ENCODE measurements at places on chromosomes 11 and 22.

- DNase-seq: no peak
These were observed 87.6 kb downstream of the SCN3B start for GRCh38 chr11:123566852-123567251.

- DNase-seq: peak; percentile 47
These were observed 25.7 kb upstream of the HMGXB4 start for GRCh38 chr22:35231585-35232084.

GRCh38 chr22:33747576-33748180 lies 172.6 kb downstream of the LARGE1 start:
- no peak for DNase-seq

GRCh38 chr11:77201991-77202841 lies 74.2 kb downstream of the MYO7A start:
- DNase-seq: no peak

DNA sequence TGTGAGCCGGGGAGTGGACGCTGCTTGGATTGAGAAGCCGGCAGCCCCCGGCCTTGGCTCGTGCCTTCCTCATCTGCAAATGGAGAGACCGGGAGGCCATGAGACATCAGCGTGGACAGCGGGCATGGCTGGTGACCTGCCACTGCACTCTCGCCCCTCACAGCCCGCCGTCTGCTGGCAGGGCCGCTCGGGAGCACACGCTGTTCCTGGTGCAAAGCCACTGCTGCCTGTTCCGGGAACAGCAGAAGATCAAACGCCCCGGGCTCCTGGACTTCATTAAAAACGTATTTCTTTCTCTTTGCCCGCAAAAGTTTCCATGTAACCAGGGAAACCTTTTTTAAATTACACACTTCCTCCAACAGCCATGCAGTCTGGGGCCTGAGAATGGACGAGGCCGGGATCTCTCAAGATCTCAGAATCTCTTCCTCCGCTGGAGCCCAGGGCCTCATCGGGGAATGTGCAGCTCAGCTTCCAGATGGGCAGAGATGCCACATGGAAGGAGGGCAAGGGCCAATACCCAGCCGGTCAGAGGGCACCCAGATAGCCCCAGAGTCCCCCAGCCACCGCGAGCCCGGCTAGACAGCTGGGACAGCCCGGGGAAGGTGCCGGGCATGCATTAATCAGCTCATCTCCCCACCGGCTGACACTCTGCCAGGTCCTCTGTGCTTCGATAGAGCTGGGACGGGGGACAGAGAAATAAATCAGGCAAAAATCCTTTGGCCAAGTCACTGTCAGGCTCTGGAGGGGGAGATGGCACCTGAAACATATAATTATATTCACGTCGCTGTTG lies 62.8 kb upstream of the PRR5 start:
- no peak for DNase-seq

GRCh38 chr11:93591247-93591898 lies 48.2 kb upstream of the SMCO4 start:
- no peak for DNase-seq

GRCh38 chr11:35165423-35166368 lies 26.7 kb downstream of the CD44 start:
- DNase-seq: peak; percentile 76

DNA sequence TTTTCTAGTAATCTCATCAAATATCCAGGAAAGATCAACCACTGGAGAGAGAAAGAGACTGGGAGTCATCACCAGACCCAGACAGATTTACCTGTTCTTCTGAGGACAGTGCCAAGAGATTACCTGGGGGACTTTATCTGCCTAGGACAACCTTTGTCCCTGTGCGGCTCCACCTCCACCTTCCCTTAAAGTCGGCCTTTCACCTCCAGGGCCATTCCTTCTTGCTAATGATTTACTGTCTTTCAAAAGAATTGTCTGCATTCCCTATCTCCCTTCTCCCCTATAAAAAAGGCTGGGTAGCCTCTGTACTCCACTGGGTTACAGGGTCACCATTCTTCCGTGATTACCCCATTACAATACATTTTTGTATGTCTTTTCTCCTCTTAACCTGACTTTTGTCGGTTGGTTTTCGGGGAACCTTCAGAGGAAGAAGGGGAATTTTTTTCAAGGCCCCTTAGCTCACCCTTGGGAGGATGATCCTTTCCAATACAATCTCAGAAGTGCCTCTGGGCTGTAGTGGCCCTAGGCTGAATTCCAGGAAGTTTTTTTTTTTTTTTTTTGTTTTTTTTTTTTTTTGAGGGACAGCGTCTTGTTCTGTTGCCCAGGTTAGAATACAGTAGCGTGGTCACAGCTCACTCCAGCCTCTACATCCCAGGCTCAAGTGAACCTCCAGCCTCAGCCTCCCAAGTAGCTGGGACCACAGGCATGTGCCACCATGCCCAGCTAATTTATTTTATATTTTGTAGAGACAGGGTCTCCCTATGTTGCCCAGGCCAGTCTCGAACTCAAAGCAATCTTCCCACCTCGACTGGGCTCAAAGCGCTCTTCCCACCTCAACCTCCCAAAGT lies 1.5 kb upstream of the HMOX1 start:
- no peak for DNase-seq

DNA sequence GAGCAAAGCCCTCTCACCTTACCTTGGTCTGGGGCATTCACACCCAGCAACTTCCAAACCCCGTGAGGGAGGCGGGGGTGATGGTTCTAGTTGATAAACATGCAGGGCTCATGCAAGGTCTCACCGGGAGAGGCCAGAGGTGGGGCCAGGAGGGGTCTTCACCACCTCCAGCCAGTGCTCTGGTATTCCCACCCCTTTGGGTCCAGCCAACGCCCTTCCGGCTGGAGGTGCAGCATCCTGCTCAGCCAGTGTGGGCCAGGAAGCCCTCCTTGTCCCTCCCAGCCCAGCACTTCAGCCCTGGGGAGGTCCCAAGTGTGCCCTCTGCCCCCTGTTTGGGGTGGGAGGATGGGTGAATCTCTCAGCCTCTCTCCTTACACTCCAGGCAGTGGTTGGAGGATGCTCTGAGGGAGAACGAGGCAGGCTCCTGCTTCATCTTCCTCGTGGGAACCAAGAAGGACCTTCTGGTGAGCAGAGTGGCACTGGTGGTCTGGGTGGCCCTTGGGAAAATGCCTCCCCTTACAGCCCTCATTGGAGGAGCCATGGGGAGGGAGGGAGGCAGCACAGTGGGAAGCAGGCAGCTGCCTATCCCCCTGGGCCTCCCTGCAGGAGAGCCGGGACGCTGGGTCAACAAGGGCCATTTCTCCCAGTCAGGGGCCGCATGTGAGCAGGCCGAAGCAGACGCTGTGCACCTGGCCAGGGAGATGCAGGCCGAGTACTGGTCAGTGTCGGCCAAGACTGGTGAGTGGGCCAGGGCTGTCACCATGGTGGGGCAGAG lies 13.4 kb downstream of the RAB36 start:
- no peak for DNase-seq

DNA sequence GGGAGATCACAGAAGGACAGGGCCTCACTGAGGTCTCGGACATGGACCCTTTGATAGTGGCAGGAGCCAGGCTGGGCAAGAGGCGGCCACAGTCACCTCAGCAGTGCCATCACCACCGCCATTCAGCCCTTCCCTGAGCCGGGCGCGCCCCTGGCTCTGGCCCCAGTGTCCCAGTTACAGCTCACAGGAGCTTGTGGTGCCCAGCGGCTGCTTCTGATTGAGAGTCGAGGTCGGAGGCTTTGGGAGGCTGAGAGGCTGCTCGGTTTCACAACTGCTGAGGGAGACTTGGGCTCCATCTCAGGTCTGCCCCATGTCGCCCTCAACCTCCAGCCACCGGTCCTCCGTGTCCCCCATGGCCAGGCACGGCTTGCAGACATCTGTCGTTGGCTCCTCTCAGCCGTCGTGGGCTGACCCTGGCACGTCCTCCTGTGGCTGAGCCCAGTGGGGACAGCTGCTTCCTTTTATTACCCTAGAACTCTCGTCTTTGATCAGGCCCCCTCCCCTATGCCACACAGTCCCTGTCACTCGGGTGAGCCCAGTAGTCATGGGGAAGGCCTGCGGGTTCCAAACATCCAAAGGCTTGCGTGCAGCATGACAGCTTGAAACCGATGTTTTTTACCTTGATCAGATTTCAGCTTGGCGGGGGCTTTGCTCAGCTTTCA lies 28.4 kb upstream of the PPP6R3 start:
- no peak for DNase-seq

DNA sequence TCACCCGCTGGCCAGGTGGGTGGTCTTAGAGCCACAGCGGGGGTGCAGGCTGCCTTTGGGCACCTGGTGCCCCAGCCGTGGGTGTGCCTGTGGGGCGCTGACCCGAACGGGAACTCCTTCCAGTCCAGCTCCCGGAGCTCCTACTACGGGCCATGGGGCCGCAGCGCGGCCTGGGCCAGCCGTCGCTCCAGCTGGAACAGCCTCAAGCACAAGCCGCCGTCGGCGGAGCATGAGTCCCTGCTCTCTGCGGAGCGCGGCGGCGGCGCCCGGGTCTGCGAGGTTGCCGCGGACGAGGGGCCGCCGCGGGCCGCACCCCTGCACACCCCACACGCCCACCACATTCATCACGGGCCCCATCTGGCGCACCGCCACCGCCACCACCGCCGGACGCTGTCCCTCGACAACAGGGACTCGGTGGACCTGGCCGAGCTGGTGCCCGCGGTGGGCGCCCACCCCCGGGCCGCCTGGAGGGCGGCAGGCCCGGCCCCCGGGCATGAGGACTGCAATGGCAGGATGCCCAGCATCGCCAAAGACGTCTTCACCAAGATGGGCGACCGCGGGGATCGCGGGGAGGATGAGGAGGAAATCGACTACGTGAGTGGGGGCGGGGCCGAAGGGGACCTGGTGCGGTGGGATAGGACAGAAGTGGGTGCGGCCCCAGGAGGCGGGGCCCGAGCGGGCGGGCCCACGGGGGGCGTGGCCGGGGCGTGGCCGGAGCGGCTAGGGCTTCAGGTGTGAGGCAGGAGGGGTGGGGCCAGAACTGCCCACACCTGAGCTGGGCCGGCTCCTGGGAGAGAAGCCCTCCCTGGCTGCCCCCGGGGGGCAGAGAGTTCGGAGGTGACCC lies 91.5 kb downstream of the CACNA1I start:
- DNase-seq: peak; percentile 68

DNA sequence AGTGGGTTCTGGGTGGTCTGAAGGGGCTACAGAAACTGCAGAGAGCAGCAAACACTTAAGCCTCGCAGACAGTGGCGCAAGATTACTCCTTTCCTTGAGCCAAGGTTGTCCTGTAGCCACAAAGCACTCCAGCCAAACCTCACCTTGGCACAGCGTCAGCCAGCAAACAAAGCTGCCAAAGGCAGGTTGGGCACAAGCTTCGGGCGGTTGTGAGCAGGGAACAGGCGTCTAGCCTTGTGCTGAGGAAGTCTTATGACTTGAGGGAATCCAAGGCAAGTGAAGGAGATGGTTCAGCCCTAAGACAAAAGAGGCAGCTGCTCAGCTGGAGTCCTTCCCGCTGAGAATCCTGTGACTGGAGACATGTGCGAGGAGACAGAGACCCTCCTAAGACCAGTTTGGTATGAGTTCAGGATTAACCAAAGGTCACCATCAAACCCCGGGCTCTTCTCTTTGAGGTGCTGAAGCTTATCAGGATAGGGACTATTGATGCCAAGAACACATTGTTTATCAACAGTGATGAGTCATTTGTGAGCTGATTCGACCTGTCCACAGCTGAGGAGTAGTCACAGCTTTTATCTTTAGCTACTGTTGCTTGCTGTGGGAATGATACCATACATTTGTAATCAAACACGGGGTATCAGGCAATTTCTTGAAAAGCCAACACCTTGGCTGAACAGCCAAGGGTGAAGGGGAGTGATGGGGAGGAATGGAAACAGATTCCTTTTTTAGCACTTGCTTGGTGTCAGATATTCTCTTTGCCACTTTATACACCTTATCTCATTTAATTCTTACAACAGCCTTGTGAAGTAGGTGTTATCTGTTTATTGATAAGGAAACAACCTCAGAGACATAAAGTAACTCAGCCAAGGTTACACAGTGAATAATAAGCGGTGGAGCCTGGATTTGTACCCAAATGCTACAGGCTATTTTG lies 4.6 kb downstream of the ADM start:
- DNase-seq: no peak

GRCh38 chr11:74072721-74073120 lies 63.8 kb upstream of the UCP3 start:
- DNase-seq: no peak

GRCh38 chr11:96134602-96135001 lies 208.4 kb downstream of the MAML2 start:
- DNase-seq: no peak

- DNase-seq: no peak
These were observed 679 bp upstream of the SSH3 start for GRCh38 chr11:67302571-67303131.

- no peak for DNase-seq
These were observed 250.3 kb upstream of the TBCEL start for GRCh38 chr11:120773501-120774031.

DNA sequence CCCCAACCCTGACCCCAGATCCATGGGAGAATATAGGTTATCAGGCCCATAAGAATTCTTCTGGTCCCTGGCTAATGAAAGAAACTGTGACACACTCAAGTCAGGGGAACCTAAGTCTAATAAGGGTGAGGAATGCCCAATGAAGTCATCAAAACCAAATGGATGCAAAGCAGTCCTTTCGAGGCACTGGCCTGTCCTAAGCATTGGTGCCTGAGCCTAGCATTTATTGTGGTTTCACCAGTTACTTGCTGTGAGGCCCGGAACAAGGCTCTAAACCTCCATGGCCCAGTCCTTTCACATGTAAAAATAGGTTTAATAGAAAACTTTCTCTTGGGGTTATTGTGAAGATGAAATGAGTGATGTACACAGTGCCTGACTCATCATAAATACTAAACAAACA lies 712.6 kb downstream of the DLG2 start:
- DNase-seq: no peak

DNA sequence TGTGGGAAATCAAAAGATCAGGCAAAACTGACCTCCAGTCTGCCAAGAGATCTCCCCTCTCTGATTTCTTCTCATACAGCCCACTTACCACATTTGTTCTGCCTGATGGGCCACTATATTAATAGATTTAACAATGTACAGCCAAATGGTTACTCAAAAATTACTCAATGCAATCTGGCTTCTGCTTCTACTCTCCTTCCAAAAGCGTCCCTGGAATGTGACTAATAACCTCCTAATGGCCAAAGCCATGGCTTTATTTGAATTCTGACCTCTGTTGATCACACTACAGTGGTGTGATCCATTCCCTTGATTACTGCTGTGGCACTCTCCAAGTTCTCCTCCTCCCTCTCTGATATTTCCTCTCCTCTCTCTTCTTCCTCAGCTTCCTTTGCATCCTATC lies 86.2 kb downstream of the MPPED2 start:
- DNase-seq: no peak

- DNase-seq: no peak
These were observed 52.3 kb upstream of the BMAL1 start for GRCh38 chr11:13225038-13226001.

DNA sequence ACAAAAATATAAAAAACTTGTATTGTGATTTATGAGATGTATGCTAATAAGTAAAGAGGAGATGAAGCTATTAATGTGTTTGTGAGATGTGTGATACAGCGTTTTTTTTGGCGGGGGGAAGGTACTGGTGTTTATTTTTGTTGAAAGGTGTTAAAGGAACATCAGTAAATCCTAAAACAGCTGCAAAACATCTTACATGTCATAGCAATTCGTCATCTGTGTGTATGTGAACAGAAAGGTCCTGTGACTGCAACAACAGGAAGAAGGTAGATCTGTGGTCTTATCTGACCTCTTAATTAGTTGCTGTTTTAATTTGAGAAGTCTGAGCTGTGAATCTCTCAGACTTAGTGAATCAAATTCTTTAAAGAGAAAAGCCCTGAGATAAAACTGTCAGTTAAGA lies 1041.1 kb downstream of the JRKL start:
- DNase-seq: no peak

Measured in activated T-helper 1 cell treated with anti-CD3 and anti-CD28 coated beads, Interleukin-2, amount 50 U/mL, for 16 hours (primary cell).